ENCODE measurements at places on chromosomes 5 and 9. TPM values are rescaled to one million over a fixed set of nuclear protein-coding genes. Genes with fewer than 3 reads are reported as not detected.

The ACTBL2 gene
- total RNA-seq: not detected

The CCL28 gene
- total RNA-seq: 0.22 TPM

The PCDHGB5 gene
- 4.3 TPM for total RNA-seq

The ANKRD34B gene
- total RNA-seq: 0.13 TPM

The ZNF483 gene
- total RNA-seq: 3.1 TPM

The CARTPT gene
- not detected for total RNA-seq

The AK3 gene
- total RNA-seq: 29.8 TPM

The SLIT3 gene
- 7.4 TPM for total RNA-seq

The PCDHA5 gene
- 0.04 TPM for total RNA-seq

The SHOC1 gene
- total RNA-seq: not detected

The ABCA2 gene
- total RNA-seq: 8.3 TPM

The HAVCR1 gene
- total RNA-seq: 0.04 TPM

The CMBL gene
- total RNA-seq: 24.1 TPM

The HSPB3 gene
- 207 TPM for total RNA-seq

The SLC6A7 gene
- 0.35 TPM for total RNA-seq

The PPP2CA gene
- total RNA-seq: 55.3 TPM

The BTNL8 gene
- 0.09 TPM for total RNA-seq

The GRM6 gene
- total RNA-seq: not detected
